ENCODE measurements at places on chromosomes 6 and 20. TPM values are rescaled to one million over a fixed set of nuclear protein-coding genes. Genes with fewer than 3 reads are reported as not detected.

- peaks cover 19% of the 10 kb centered on the region for H3K4me1 ChIP-seq
- no peaks in the 10 kb centered on the region for H3K36me3 ChIP-seq
- peak overlapping the region; percentile 91 for H3K27ac ChIP-seq
- DNase-seq = no peak
- peak overlapping the region; percentile 80 for H3K4me3 ChIP-seq
- H3K27me3 ChIP-seq = no peaks in the 10 kb centered on the region
These were observed 570 bp upstream of the ANKS1A start for GRCh38 chr6:34888514-34888856.

- H3K4me3 ChIP-seq = no peak overlapping the region
- no peaks in the 10 kb centered on the region for H3K36me3 ChIP-seq
- no peak for DNase-seq
- no peak overlapping the region for H3K27ac ChIP-seq
- no peaks in the 10 kb centered on the region for H3K27me3 ChIP-seq
These were observed 576.4 kb downstream of the LMBRD1 start for GRCh38 chr6:69220375-69220774.

The CYP39A1 gene
- total RNA-seq = 17.6 TPM

GRCh38 chr6:47698342-47698787, at the start of gene ADGRF4:
Gene ADGRF4, plus strand, starts transcription at chr6:47698580. Its CDS starts 8,666 bp downstream, at chr6:47707246.
- no peaks in the 10 kb centered on the region for H3K27me3 ChIP-seq
- H3K4me3 ChIP-seq = no peak within 1 kb of the TSS
- no peaks in the 10 kb centered on the region for H3K36me3 ChIP-seq
- H3K27ac ChIP-seq = no peak within 1 kb of the TSS
- no peaks in the 10 kb centered on the region for H3K4me1 ChIP-seq

- no peaks in the 10 kb centered on the region for H3K36me3 ChIP-seq
- no peak overlapping the region for H3K27ac ChIP-seq
- H3K4me1 ChIP-seq = no peaks in the 10 kb centered on the region
These were observed 28.3 kb downstream of the RIN2 start for GRCh38 chr20:19786311-19786710.

DNA sequence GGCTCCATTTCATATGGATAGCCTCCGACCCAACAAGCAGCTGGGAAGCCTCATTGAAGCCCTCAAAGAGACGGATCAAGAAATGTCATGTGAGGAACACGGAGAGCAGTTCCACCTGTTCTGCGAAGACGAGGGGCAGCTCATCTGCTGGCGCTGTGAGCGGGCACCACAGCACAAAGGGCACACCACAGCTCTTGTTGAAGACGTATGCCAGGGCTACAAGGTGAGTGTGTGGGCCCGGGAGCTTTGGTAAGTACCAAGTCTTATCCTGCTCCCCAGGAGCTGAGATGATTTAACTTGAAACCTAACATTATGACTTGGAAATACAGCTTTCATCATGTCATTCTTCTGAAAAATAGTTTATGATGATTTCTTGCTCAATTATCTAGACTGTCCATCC, 4.1 kb downstream of the TRIM38 start:
- no peaks in the 10 kb centered on the region for H3K27me3 ChIP-seq
- H3K4me3 ChIP-seq = no peak overlapping the region
- no peaks in the 10 kb centered on the region for H3K36me3 ChIP-seq
- DNase-seq = no peak

The PRDM13 gene
- not detected for total RNA-seq

- no peak for DNase-seq
- H3K4me3 ChIP-seq = no peak overlapping the region
- H3K27ac ChIP-seq = no peak overlapping the region
- no peaks in the 10 kb centered on the region for H3K4me1 ChIP-seq
- no peaks in the 10 kb centered on the region for H3K36me3 ChIP-seq
- no peaks in the 10 kb centered on the region for H3K27me3 ChIP-seq
These were observed 105.9 kb downstream of the TRERF1 start for GRCh38 chr6:42345696-42346416.

DNA sequence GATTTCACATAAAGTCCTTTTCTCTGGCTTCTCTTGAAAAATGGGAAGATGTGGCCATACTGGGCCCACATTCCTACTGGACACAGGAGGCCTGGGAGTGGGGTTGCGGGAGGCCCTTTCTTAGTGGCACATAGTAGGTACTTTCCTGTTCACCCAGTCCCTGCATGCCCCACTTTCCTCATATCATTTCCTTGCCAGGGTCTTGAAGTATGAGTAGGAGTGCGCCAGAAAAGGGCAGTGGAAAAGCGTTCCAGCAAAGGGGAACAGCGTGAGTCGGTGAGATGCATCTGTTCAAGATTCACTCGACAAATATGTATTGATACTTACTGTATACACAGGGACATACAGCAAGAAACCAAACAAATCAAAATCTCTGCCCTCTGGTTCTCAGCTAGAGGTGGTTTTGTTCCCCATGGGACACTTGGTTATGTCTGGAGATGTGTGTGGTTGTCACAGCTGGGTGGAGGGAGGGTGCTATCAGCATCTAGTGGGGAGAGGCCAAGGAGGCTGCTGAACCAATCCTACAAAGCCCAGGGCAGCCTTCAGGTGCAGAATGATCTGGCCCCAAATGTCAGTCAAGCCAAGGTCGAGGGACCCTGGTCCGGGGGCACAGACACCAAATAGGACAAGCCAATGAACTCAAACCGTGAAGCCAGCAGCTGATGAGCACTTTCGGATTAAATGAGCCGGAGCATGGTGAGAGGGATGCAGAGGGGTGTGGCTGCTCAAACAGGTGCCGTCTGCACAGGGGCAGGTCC, 151.4 kb downstream of the CEBPB start:
- no peaks in the 10 kb centered on the region for H3K36me3 ChIP-seq
- H3K4me1 ChIP-seq = peaks cover 10% of the 10 kb centered on the region
- H3K4me3 ChIP-seq = no peak overlapping the region
- H3K27me3 ChIP-seq = no peaks in the 10 kb centered on the region

DNA sequence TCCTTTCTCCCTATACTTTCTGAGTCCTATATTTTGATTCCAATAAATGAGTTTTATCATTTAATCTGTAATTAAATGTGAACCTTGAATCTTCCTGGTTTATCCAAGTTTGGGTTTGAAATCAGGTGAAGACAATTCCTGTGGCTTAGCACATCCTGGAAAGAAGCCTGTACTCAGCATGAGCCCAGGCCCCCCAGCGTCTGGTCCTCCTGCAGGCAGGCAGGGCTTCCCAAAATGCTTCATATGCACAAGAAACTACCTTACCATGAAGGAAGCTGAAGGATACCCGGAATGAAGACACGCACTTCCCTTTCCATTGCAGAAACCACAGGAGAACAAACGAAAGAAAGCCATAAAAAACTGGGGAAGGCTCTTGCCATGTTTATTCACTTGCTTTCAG, 157.4 kb upstream of the PDE10A start:
- no peak for DNase-seq
- peaks cover 2% of the 10 kb centered on the region for H3K27me3 ChIP-seq
- H3K4me1 ChIP-seq = no peaks in the 10 kb centered on the region
- no peak overlapping the region for H3K27ac ChIP-seq

GRCh38 chr6:132910759-132911158, 96.4 kb downstream of the RPS12 start:
- H3K4me1 ChIP-seq = no peaks in the 10 kb centered on the region
- no peak overlapping the region for H3K27ac ChIP-seq
- no peak overlapping the region for H3K4me3 ChIP-seq
- no peak for DNase-seq
- H3K27me3 ChIP-seq = no peaks in the 10 kb centered on the region

The GGTLC1 gene
- not detected for total RNA-seq

The WASF1 gene
- total RNA-seq = 8.0 TPM

The HSP90AB1 gene
- 805 TPM for total RNA-seq

The GSTA1 gene
- 329 TPM for total RNA-seq

- no peak overlapping the region for H3K27ac ChIP-seq
- H3K4me1 ChIP-seq = no peaks in the 10 kb centered on the region
- H3K4me3 ChIP-seq = no peak overlapping the region
- DNase-seq = peak; percentile 40
- H3K36me3 ChIP-seq = no peaks in the 10 kb centered on the region
- no peaks in the 10 kb centered on the region for H3K27me3 ChIP-seq
These were observed 129.4 kb upstream of the RIN2 start for GRCh38 chr20:19628570-19629134.

DNA sequence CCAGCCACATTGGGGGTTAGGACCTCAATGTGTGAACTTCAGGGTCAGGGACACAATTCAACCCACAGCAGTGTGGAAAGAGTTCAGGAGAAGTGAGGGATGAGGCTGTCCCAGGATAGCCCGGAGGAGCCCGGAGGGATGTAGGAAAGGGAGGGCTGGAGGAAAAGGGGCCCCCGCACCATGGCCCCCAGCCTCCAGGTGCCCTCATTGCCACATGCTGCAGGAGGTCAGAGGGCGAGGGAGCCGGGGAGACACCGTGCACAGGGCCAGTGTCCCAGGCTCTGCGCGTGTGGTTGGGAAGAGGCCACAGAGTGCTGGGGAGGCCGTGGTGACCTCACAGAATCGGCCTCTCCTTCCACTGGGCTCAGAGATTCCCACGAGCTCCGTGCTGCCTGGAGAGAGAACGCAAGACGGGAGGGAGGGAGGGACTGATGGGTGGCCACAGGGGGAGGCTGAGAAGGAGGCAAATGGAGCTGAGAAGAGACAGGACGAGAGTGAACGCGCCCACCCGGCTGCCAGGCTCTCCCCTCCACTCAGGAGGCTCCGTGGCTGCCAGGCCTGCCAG, 215.1 kb downstream of the DLL1 start:
- H3K36me3 ChIP-seq = no peaks in the 10 kb centered on the region
- H3K4me3 ChIP-seq = no peak overlapping the region
- H3K27ac ChIP-seq = no peak overlapping the region

DNA sequence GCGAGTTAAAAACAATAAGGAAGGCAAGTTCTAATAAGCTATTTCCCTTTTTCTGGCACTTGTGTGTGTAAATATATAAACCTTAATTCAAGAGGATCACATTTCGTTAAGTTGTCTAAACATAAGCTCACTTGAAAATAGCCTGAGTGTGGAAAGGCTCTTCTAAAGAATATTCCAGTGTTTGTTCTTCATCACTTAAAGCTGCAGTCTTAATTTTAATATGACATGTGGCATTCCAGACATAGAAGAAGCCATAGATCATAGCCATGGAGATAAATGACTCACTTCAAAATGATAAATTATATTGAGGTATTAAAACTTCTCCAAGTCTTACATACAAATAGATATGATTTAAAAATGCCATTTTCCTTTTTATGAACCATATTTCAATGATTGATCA, 42.1 kb downstream of the IYD start:
- H3K4me3 ChIP-seq = no peak overlapping the region
- H3K27me3 ChIP-seq = peaks cover 1% of the 10 kb centered on the region
- H3K4me1 ChIP-seq = no peaks in the 10 kb centered on the region
- no peak for DNase-seq
- no peaks in the 10 kb centered on the region for H3K36me3 ChIP-seq

GRCh38 chr20:53032046-53032445, 59.9 kb downstream of the TSHZ2 start:
- no peaks in the 10 kb centered on the region for H3K36me3 ChIP-seq
- H3K4me3 ChIP-seq = no peak overlapping the region
- no peaks in the 10 kb centered on the region for H3K4me1 ChIP-seq
- no peaks in the 10 kb centered on the region for H3K27me3 ChIP-seq
- no peak for DNase-seq

The RBPJL gene
- total RNA-seq = not detected

DNA sequence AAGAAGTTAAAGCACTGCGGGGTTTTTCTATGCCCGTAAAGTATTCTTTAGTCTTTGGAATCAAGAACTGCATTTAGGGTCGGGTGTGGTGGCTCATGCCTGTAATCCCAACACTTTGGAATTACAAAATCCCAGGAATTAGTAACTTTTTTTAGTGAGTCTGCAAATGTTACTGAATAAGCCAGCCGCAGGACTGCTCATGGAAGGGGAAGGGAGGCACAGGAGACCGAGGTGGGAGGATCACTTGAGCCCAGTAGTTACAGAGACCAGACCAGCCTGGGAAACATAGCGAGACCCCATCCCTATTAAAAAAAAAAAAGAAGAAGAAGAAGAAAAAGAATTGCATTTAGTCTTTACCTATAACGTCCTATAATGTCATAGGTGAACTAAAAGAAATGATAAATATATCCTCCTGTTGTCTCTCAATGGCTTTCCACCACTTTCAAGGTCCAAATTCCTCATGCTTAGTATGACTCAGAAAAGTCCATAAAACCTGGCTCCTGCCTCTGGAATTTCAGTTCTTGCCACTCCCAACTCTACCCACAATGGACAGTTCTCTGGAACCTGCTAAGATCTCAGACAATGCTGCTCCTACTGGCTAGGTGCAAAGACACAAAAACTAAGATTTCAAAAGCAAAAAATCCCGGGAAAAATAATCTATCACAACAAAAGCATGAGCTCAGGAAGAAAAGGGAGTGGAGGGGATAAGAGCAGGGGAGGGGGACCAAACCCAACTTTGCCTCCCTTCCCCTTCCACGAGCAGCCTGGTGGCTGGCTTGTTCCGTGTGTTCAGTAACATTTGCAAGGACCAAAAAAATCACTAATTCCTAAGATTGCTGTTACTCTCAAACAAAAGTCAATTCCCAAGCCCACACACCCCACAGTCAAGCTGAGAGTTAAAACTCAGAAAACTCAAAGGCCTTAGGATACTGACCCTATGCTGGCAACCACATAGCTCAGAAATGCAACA, 39.0 kb downstream of the B4GALT5 start:
- H3K4me3 ChIP-seq = no peak overlapping the region
- no peaks in the 10 kb centered on the region for H3K36me3 ChIP-seq
- no peak for DNase-seq
- H3K27ac ChIP-seq = no peak overlapping the region
- H3K4me1 ChIP-seq = no peaks in the 10 kb centered on the region

The CHRNA4 gene
- not detected for total RNA-seq

DNA sequence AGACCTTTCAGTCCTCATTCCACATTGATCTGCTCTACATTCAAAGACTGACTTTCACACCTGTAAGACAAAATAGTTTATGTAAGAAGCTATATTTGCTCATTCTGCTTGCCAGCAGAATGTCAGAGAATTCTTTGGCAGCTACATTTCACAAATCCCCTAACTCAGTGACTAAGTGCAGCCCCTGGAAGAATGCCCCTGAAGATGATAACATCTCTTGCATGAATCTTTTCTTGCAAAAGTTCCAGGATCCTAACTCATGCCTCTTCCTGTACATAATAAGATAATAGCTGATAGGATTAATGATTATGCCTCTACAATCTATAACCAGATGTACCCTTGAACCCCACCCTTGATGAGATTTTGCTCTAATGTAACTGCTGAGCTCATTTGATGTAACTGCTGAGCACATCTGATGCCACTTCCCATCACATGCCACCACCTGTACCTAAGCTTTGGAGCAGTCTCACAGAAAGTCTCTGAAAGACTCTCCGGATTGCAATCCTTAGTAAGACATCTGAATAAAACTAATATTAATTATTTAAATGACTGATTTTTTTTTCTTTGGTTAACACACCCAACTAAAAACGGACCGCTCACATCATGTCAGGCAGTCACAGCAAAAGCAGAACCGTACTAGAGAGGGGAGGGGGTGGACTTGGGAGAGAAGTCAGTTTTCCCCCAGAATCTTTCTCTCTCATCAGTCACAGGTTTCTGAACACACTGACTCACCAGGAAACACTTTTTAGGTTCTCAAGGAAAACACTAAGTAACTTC, 684 bp upstream of the DNAH8 start:
- H3K27ac ChIP-seq = no peak overlapping the region
- DNase-seq = no peak
- no peaks in the 10 kb centered on the region for H3K27me3 ChIP-seq
- H3K4me3 ChIP-seq = peak overlapping the region; percentile 13
- H3K36me3 ChIP-seq = no peaks in the 10 kb centered on the region

The CLDN20 gene
- total RNA-seq = not detected

The NEU1 gene
- 117 TPM for total RNA-seq

- no peak overlapping the region for H3K4me3 ChIP-seq
- no peaks in the 10 kb centered on the region for H3K36me3 ChIP-seq
- H3K4me1 ChIP-seq = no peaks in the 10 kb centered on the region
- no peaks in the 10 kb centered on the region for H3K27me3 ChIP-seq
- H3K27ac ChIP-seq = no peak overlapping the region
These were observed 24.0 kb upstream of the GTSF1L start for GRCh38 chr20:43750774-43751166.

Data from prostate gland (tissue), 2 donors.